ENCODE measurements at places on chromosomes 11 and 22.

DNA sequence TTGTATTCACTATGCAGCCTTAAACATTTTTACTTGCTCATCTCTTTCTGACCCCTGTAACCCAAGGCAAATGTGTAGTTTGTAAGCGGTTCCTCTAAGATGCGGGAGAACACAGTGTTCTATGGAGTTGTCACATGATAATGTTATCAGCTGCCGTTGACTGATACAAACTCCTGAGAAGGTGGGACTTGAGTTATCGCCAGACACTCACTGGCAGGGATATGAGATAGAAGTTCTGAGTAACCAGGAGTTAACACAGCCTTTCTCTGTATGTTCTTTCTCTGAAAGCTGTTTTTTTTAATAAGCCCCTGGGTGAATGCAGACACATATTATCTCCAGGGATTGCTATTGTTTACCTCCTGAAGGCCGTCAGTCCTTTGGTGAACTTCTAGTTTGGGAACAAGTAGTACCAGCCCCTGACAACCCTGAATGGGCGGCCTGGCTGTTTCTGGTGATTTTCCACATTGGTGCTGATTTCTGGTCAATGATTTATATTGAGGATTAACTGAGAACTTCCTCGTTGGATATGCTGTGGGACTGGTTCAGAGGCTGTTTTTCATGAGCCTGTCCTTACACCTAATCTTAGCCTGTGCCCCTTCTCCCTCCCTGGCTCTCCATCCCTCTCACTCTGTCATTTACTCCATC, 155.3 kb upstream of the RASSF10 start:
- DNase-seq: no peak

DNA sequence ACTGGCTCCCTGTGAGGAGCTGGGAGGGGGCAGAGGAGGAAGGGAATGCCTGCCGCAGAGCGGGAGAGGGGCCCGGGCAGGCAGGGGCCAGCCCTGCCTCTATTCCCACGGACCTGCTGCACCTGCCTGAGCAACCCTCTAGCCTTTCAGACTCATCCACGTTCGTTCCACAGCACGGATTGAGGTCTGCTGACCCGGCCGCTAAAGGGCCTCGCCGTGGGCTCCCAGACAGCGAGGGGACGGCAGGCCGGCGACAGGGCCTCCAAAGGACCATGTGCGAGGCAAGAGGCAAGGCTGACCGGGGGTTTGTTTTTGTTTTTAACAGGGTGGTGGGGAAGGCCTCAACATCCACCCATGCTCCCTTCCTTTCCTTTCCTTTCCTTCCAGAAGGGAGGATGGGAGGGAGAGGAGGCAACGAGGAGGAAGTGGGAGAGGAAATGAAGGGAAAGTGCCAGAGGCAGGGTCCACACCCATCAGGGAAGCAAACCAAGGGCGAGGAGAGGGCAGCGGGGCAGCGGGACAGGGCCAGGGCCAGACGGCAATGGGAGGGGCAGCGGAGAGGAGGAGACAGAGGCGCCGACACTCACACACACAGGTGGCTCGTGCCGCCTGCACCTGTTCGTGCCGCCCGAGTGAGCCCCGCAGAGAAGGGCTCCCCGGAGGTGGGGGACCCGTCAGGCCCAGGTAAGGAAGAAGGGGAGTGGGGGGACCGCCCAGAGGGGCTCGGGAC, 7.5 kb downstream of the LRFN4 start:
- DNase-seq: no peak

DNA sequence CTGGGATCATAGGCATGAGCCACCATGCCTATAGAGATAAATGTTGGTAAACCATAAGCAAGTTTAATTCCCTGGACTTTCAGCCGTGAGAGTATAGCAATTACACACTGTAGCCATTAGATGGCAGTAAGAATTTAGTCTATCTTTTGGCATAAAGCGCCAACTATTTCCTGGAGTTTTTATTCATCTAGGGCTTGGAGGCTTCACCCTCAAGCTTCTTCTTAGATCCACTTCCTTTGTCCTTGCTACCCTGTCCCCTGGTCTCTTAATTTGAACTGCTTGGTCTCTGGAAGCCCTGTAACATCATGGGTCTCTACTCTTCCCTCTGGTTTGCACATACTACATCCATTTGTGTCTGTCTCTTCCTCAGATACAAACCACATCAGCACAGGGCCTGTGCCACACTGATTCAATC, 38.2 kb downstream of the OR10A6 start:
- peak; percentile 4 for DNase-seq

- no peak for DNase-seq
Observed at GRCh38 chr22:19620742-19621371, 93.4 kb upstream of the SEPTIN5 start.

DNA sequence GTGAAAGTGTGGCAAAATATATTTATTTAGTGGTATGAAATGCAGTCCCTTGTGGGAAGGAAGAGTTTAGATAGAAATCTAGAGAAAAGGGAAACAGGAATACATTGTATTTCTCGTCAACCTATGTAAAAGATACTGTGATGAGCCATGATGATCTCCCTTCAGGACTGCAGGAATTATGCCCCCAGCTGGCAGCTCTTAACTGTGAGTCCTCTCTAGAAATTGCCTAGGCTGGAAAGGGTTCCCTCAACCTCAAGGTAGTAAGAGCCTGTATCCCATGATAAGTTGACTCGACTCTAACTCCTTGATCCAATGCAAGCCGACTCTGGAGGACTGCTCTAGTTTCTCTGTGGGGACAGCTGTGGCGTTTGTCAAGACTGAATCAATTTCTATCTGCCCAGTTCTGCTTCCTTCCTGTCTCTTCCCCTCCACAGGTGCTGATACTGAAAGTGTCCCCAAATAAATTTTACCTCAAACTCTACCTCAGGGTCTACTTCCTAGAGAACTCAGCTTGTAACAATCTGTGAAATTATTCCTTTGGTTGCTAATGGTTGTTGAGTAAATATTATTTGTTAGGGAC, 897.3 kb downstream of the METTL15 start:
- no peak for DNase-seq

DNA sequence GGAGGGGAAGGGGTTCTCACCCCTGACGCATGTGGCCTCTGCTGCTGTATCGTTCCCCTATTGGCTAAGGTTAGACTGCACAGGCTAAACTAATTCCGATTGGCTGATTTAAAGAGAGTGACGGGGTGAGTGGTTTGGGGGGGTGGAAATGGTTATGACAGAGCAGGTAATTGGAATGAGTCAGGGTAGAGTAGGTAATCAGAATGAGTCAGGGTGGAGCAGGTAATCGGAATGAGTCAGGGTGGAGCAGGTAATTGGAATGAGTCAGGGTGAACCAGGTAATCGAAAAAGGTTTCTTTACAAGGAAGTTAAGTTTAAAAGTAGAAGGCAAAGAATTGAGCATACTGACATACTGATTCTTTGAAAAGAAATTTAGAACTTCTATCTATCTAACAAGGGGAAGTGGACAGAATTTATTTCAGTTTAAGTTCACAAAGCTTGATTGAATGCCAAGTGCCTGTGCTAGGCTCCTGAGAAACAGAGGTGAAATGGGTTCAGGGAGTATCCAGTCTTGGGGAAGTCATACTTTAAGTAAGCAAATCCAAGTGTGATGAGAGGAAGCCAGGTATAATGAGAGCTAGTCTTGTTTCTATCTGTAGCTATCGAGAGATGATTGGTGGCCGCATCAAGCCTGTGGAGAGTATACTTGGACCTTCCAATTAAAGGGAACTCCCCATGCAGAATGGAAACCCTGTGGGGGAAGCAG, 58.0 kb downstream of the C11orf91 start:
- no peak for DNase-seq

DNA sequence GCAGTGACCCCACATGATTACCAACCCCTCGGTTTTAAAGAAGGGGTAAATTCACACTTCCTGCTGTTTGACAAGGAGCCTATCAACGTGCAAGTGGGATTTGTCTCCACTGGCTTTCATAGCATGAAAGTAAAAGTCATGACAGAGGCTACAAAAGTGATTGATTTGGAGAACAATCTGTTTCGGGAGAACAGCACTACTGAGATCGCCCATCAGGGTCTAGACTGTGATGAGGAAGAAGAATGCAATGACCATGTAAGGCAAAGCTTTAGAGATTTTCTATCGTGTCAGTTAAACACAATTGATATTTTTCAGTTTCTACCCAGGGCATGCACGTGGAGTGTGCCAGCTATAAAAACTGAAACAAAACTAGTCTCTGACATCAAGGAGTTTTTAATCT, 41.7 kb downstream of the HORMAD2 start:
- no peak for DNase-seq

DNA sequence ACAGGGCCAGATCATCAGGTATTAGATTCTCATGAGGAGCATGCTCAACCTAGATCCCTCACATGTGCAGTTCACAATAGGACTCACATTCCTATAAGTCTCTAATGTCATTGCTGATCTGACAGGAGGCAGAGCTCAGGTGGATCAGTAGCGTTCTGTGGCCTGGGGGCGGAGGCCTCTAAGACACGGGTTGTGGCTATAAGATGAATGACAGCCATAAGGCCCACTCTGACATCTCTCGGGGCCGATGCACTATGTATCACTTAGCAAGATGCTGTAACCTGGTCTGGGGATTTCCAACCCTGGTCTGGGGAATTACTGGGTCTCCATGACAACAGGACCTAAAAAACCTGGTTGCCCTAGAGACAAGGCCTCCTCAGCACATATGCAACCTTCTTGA, 932.7 kb downstream of the TBC1D22A start:
- no peak for DNase-seq

Data from NCI-H2081 treated with DMSO at 0.1 percent for 48 hours (cell line).